Parietal lobe (tissue), 2 donors: ENCODE measurements at places on chromosomes 7 and 10. TPM values are rescaled to one million over a fixed set of nuclear protein-coding genes. Genes with fewer than 3 reads are reported as not detected.

The MARCHF5 gene
- 33.8 TPM for total RNA-seq

The GLI3 gene
- 16.3 TPM for total RNA-seq

The MMRN2 gene
- 5.9 TPM for total RNA-seq

The ATP5F1C gene
- 258 TPM for total RNA-seq

The ZNF488 gene
- total RNA-seq = 2.5 TPM

The RP9 gene
- 10.0 TPM for total RNA-seq

The ZNF273 gene
- total RNA-seq = 63.2 TPM

The ASB10 gene
- not detected for total RNA-seq

The INA gene
- 199 TPM for total RNA-seq

The TNPO3 gene
- total RNA-seq = 88.9 TPM

The ATOH7 gene
- total RNA-seq = 0.94 TPM

The AKR1C1 gene
- 46.0 TPM for total RNA-seq

The TBL2 gene
- total RNA-seq = 25.4 TPM

The AKR1C2 gene
- total RNA-seq = 22.8 TPM

The SRRM3 gene
- total RNA-seq = 16.9 TPM

The BAIAP2L1 gene
- not detected for total RNA-seq

The PHYHIPL gene
- total RNA-seq = 30.4 TPM

The TRPV6 gene
- total RNA-seq = 0.94 TPM

The CLRN3 gene
- not detected for total RNA-seq

The ENTPD1 gene
- 8.8 TPM for total RNA-seq

The BTBD16 gene
- not detected for total RNA-seq

The NYAP1 gene
- total RNA-seq = 38.5 TPM

The CD36 gene
- 12.2 TPM for total RNA-seq

The SEC61A2 gene
- total RNA-seq = 65.4 TPM

The AGR2 gene
- total RNA-seq = not detected

The SKAP2 gene
- 3.8 TPM for total RNA-seq

The MAGI2 gene
- total RNA-seq = 297 TPM

The TSPAN33 gene
- total RNA-seq = 5.6 TPM

The AKR1C3 gene
- 4.7 TPM for total RNA-seq

The OR6B1 gene
- not detected for total RNA-seq

The HOXA10 gene
- total RNA-seq = not detected

The EN2 gene
- total RNA-seq = not detected

The SNCG gene
- total RNA-seq = 2.8 TPM

The MYO3A gene
- total RNA-seq = 8.5 TPM

The ACTA2 gene
- 4.7 TPM for total RNA-seq

The SP8 gene
- total RNA-seq = 4.7 TPM

The NXPH1 gene
- 33.5 TPM for total RNA-seq

The GHRHR gene
- not detected for total RNA-seq

The SLC26A3 gene
- total RNA-seq = not detected

The CTNNA3 gene
- total RNA-seq = 6.9 TPM

The SH2D4B gene
- total RNA-seq = 1.6 TPM

The REEP3 gene
- 15.7 TPM for total RNA-seq

The PRF1 gene
- total RNA-seq = not detected

The EGR2 gene
- total RNA-seq = 0.63 TPM

The PRSS2 gene
- total RNA-seq = not detected

The ENKUR gene
- 4.4 TPM for total RNA-seq
